Stimulated activated CD4-positive, alpha-beta T cell treated with anti-CD3 and anti-CD28 coated beads, Interleukin-12 subunit alpha, Interleukin-12 subunit beta, amount 100 ng/mL, for 48 hours (primary cell): ENCODE measurements at places on chromosomes 11 and 22.

- no peak for DNase-seq
Observed at GRCh38 chr11:103953797-103954486, 82.5 kb upstream of the DDI1 start.

GRCh38 chr11:34642001-34642554 is 21.2 kb downstream of the EHF start:
- no peak for DNase-seq

- DNase-seq, result no peak
Observed at GRCh38 chr11:125075242-125075625, 12.1 kb downstream of the SLC37A2 start.

- no peak for DNase-seq
Observed at GRCh38 chr11:115338476-115338875, 165.7 kb downstream of the CADM1 start.

DNA sequence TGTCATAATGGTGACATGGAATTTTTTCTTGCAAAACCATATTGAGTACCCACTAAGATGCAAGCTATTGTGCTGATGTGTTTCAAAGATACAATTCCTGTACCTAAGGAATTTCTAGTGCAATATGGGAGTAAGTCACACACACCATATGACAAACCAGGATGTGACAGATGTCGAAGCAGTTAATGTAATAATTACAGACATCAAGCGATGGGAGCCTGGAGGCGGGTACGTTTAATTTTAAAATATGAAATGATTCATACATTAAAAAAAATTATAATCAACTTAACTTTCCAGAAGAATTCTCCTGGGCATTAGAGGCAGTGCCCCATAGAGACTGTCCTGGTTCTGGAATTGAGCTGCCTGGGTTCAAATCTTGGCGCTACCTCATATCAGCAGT is 6.0 kb downstream of the SYCE3 start:
- DNase-seq, result no peak
